Fibroblast of lung (primary cell): ENCODE measurements at places on chromosomes 13 and 19. TPM values are rescaled to one million over a fixed set of nuclear protein-coding genes. Genes with fewer than 3 reads are reported as not detected.

MIR17HG gene
- 3.3 and 6.2 TPM in 2 replicates for total RNA-seq

SOX1 gene
- not detected in 2 replicates for total RNA-seq

TYROBP gene
- total RNA-seq, result 0.26 TPM in 1 of 2 replicates, not detected in the other

AP1M1 gene
- total RNA-seq, result 48.5 and 113 TPM in 2 replicates

SEMA6B gene
- under 0.01 TPM in 2 replicates for total RNA-seq

MAP3K10 gene
- 7.2 and 7.4 TPM in 2 replicates for total RNA-seq

CYP2A6 gene
- not detected in 2 replicates for total RNA-seq

ZNF69 gene
- total RNA-seq, result 2.8 and 7.1 TPM in 2 replicates

APLP1 gene
- total RNA-seq, result 0.99 and 2.6 TPM in 2 replicates

TJP3 gene
- not detected in 2 replicates for total RNA-seq

FFAR1 gene
- total RNA-seq, result not detected in 2 replicates
